CD4-positive, CD25-positive, alpha-beta regulatory T cell (primary cell): ENCODE measurements at places on chromosomes 12 and 14. TPM values are rescaled to one million over a fixed set of nuclear protein-coding genes. Genes with fewer than 3 reads are reported as not detected.

DNA sequence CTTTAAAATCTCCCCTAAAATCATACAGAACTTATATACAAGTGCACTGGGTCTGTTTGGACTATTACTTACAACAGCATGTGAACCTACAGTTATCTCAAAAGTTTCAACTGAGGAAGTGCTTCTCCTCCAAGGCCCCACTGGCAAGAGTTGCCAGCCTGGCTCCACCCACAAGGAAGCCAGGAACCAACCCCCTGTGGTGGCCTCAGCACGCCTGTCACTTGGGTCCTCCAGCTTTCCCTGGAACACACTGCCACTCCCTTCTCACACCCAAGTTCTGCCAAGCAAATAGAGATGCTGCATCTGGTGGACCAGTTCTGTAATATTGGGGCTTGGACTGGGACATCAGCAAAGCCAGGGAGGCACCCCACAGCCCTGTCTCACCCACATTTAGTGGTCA is 115.4 kb downstream of the GCH1 start:
- no peak for DNase-seq

GRCh38 chr12:81229759-81230158 is 151.9 kb downstream of the ACSS3 start:
- DNase-seq = no peak

- no peak for DNase-seq
These were observed 27.3 kb downstream of the CHST11 start for GRCh38 chr12:104484079-104484478.

GRCh38 chr14:51547701-51548100 is 104.0 kb upstream of the FRMD6 start:
- no peak for DNase-seq

GRCh38 chr14:99559286-99559990 is 44.6 kb downstream of the CCDC85C start:
- DNase-seq = no peak

DNA sequence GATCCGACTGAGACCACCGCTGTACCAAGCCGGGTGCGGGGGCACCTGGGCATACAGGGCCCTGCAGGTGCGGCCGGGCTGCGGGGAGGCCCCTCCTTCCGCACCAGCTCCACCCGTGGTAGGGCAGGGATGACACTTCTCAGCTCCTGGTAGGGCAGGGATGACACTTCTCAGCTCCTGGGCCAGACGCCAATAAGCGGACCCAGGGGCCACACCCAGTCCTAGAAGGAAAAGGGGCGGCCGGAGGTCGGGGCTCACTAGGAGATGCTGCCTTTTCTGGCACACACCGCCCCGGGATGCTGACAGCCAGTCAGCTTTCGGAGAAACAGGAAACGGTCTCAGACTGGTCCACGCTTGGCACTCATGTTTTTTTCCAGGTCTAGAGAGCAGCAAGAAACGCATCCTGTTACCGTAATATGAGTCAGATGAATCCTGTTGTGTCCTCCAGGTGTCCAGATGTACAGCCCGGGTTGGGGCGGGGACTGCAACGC is 34.8 kb downstream of the NFKBIA start:
- DNase-seq = no peak

GRCh38 chr14:67746927-67747326 is 45.2 kb downstream of the RDH12 start:
- DNase-seq = no peak

GRCh38 chr12:98532687-98533304 is 17.4 kb downstream of the TMPO start:
- peak; percentile 40 for DNase-seq

DNA sequence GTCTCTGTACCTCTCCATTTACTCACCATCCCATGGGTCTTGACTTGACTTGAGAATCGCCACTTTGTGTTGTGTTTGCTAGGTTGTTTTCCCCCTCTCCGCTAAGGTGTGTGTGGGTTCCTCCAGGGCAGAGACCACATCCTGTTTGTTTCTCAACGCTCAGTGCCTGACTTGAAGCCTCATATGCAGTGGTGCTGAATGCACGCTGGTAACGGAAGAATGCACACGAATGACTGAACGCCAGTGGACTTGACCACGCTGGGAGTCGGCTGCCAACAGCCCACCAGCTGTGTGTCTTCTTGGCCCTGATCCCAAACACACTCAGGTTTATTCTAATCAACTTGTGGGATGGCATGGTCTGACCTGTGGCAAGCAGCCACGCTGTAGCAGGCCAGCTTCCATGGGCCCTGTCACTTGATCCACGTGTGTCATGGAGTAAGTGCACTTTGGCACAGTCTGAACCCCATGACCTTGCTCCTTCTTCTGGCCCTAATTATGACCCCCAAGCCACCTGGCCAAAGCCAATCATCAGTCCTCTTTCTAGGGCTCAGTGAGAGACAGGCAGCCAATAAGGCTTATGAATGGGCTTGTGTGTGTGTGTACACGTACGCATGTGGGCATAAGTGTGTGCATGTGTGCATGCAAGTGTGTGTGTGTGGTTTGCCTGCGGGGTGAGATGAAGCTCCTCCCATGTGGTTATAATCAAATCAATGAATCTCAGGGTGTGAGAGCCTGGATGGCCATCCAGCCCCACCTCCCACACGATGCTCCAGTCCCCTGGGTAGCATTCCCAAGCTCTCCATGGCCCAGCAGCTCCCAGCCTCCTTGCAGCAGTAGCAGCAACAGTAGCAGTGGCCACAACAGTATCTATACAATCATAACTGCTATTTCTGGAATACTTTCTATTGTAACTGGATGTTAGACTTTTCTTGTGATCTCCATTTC is 6.4 kb upstream of the TC2N start:
- peak; percentile 95 for DNase-seq

DNA sequence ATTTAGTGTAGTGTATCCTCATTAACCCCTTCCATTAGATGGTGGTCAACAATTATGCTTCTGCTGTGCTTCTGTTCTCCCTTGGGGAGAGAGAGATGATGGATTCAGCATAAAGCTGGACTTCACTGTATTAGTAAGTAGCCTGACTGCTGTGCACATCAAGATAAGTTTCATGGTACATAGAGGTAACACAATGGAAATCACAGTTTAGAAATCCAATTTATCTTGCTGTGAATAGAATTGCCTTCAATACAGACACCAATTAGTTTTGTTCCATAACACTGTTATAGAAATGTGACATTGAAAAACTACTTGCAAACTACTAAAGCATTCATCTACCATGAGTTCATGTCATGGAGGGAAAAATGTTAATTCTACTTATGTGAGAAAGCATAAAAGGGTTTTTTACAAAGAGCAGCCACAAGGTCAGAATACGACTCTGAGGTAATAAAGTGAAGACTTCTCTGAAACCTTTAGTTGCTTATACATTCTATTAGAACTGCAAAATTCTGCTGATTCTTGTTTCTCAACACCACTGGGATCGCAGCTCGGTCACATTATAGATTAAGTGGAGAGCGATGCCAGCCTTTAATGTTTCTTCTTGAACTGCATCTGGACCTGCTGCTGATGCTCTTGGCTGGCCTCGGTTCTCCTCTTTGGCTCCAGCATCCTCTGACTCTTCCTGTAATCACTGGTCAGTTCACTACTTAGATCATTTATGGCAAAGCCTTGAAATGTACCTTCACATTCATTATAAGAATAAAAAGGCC is 190.8 kb downstream of the ATP23 start:
- DNase-seq = no peak

DNA sequence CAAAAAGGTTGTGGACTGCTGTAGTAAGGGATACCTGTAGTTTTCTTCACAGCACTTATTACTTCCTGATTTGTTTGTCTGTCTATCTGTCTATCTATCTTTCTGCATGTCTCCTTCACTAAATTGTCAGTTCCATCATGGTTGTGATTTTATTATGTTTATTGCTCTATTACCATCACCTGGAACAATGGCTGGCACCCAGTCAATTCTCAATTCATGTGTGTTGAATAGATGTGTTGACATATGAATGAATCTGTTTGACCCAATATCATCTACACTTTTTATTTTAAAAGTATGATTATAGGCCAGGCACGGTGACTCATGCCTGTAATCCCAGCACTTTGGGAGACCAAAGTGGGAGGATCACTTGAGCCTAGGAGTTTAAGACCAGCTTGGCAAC is 224.4 kb downstream of the NUBPL start:
- no peak for DNase-seq

DNA sequence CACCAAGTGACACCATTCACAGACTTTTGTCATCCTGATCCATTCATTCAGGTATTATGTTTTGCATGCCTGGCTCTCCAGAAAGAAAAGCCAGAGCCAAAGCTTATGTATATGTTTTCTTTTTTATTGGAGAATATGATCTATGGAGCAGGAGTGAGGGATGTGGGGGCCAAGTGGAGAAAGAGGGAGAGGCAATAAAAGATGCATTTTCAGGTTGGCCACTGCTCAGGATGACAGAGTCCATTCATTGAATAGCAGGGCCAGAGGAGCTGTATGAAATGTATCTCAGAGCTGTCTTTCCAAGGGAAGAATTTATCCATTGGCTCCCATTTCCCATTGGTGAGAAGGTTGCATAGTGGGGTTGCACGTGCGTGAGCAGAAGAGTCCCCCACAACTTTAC is 416.1 kb downstream of the ATP23 start:
- DNase-seq = no peak

DNA sequence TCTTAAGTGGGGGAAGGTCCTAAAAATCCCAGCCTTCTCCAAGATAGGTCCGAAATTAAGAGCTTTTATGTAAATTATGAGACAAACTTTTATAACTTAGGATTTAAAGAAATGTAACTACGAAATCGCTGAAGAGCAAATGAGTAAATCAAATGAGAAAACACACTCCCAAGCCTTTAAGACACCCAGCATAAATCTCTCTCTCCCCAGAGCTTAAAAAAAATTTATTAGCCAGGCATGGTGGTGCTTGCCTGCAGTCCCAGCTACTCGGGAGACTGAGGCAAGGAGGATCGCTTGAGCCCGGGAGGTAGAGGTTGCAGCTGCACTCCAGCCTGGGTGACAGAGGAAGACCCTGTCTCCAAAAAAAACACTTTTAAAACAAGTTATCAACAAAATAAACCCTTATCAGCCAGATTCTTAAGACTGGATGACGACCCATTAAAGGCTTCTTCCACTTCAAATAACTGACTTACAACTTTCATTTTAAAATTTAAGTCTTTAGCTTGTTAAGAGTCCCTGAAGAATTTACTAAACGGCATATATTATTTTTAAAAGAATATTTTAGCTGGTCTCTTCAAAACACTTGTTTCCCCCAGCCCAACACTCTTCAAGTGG is 3.2 kb downstream of the PTGES3 start:
- peak; percentile 41 for DNase-seq

- no peak for DNase-seq
These were observed 56.8 kb downstream of the GNG2 start for GRCh38 chr14:51917193-51917592.

DNA sequence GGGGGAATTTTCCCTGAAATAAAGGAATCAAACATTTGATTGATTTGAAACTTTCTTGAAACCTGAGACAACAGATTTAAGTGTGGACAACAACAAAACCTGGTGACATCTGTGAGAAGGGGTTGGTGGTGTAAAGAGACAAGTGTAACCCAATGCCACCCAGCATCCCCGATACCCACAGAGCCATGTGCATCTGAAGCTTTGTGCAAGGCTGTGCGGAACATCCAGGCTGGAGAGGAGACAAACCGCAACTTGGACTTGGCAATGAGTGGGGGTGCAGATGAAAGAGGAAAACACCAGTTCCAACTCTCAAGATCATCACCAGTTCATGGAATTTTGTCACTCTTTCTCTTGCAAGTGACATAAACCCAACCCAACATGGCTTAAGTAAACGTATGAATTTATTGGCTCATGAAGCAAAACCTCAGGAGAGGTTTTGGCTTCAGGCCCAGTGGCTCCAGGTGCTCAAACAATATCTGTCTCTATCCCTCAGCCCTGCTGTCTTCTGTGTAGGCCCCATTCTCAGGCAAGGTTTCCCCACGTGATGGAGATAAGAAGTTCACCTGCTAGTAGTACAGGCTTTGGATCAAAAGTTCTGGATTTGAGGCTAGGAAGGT is 55.2 kb upstream of the NTF3 start:
- DNase-seq = no peak

The TDRD9 gene
- 0.37 TPM for total RNA-seq

The C12orf50 gene
- total RNA-seq = 0.15 TPM

The MYF6 gene
- not detected for total RNA-seq

The IQSEC3 gene
- 0.05 TPM for total RNA-seq

The DACT1 gene
- total RNA-seq = 2.0 TPM

The HOXC13 gene
- not detected for total RNA-seq

The DRAM1 gene
- 3.5 TPM for total RNA-seq

The NR1H4 gene
- total RNA-seq = not detected
